ENCODE measurements at places on chromosomes 3 and 15. TPM values are rescaled to one million over a fixed set of nuclear protein-coding genes. Genes with fewer than 3 reads are reported as not detected.

DNA sequence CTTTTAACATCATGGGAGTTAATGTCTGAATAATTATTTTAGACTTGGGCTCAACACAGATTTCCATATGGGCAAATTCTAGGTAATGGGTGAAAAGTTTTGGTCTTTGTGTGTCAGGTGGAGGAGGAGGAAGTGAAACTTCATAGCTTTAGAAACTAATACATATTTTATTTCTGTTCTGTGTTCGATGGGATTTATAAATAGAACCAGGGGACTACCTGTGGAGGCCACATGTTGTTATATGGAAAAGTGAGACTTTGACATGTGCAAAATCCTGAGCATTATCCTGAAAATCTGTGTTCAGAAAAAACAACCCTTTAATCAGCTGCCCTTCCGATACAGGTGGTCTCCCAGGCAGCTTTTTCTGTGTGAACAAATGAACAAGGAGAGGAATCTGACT, 209.5 kb downstream of the SOX2 start:
- DNase-seq = no peak

- DNase-seq = no peak
Observed at GRCh38 chr15:98778263-98778959, 130.1 kb downstream of the IGF1R start.

- no peak for DNase-seq
Observed at GRCh38 chr3:98710067-98710659, 53.0 kb upstream of the ST3GAL6 start.

The ATP2B2 gene
- polyA plus RNA-seq = 0.13 TPM

DNA sequence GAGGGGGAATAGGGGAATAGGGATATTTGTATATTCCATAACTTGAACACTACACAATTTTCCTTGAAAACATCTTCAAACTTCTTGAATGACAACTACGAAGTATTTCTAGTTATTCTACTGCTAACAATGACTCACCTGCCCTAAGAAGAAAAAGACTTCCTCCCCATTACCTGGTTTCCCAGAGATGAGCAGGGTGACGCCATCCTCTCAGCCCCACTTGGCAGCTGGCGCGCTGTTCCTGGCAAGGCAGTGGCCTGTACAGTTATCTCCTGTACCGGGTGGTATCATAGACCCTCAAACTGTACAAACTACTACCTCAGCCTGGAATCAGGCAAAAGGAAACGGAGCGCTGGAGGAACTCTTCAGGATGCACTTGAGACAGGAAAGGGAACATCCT, 10.4 kb downstream of the WDR82 start:
- no peak for DNase-seq

DNA sequence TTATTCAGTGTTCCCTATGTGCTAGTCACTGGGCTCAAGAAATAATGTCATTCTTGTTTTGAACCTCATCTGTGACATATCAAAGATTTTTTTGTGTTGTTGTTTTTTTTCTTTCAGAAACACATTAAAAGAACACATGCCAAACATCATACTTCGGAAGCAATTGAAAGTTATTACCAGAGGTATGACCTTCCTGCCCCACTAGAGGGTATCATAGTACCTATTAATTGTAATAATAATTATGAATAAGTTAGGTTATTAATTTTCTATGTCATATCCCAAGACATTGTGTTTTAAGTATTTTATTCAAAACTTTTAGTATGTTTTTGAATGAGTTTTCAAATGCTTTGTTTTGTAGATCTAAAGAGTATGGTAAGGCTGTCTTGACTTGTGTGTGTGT, 65.7 kb downstream of the CDIN1 start:
- DNase-seq = no peak

- DNase-seq = peak; percentile 91
Observed at GRCh38 chr3:194685718-194686413, at the start of gene FAM43A. TSS of gene FAM43A (plus strand) at chr3:194685883. CDS start at chr3:194686827, 944 bp downstream.

The ARGFX gene
- not detected for polyA plus RNA-seq

DNA sequence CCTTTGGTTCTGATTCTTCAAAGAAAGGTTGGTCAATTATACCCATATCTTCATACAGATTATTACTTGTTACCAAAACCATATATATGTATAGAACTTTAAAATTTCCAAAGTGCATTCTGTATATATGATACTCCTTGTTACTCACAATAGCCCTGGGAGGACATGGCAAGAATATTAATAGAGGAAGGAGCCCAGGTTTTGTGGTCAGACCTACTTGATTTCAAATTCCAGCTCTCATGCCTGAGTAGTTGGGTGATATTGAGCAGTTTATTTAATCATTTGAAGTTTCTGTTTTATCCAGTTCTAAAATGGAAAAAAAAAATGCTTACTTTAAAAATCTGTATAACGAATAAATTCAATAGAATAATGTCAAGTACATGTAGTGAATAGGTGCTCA, 2.5 kb downstream of the IL1RAP start:
- no peak for DNase-seq

- DNase-seq = no peak
Observed at GRCh38 chr3:33980252-33980651, 181.8 kb downstream of the PDCD6IP start.

The POPDC2 gene
- 4.6 TPM for polyA plus RNA-seq
